NCI-H446 (cell line): ENCODE measurements at places on chromosomes 4 and X.

- no peak for DNase-seq
These were observed 166.1 kb upstream of the KLF8 start for GRCh38 chrX:56066016-56066415.

GRCh38 chr4:102787096-102787881, 26.5 kb upstream of the MANBA start:
- DNase-seq: no peak

- DNase-seq: no peak
These were observed 26.1 kb downstream of the IGSF1 start for GRCh38 chrX:131262738-131263679.

- DNase-seq: no peak
These were observed 79.6 kb downstream of the SMIM20 start for GRCh38 chr4:25993395-25994185.

- DNase-seq: no peak
These were observed 373.1 kb upstream of the GNPDA2 start for GRCh38 chr4:45099471-45099870.

DNA sequence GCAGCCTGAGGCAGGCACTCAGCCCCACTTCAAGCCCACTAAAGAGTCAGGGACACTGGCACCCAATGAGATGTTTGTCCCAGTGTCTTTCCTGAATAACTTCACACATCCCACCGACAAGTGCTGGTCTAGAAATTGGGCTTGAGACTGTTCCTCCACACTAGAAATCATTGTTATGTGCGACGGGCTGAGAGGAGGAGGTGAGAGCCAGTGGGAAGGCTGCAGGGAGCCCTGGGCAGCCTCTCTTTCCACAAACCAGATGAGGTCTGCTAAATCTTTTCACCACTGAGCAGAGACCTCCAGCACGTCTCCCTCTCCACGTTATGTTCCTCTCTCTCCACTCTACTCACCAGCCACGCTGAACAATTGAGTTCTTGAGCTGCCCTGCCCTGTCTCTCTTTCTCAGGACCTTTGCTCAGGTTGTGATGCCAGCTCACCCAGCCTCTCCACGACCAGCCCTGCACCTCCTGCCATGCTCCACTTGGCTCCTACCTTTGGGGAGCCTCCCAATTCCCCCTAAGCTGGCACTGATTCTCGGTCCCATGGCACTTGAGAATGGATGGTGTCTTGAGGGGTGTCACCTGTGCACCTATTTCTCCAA, 8.4 kb downstream of the SCD5 start:
- DNase-seq: no peak

GRCh38 chrX:147602176-147602696, 309.5 kb upstream of the FMR1 start:
- no peak for DNase-seq

GRCh38 chrX:100447655-100448397, 37.8 kb upstream of the PCDH19 start:
- peak; percentile 7 for DNase-seq

DNA sequence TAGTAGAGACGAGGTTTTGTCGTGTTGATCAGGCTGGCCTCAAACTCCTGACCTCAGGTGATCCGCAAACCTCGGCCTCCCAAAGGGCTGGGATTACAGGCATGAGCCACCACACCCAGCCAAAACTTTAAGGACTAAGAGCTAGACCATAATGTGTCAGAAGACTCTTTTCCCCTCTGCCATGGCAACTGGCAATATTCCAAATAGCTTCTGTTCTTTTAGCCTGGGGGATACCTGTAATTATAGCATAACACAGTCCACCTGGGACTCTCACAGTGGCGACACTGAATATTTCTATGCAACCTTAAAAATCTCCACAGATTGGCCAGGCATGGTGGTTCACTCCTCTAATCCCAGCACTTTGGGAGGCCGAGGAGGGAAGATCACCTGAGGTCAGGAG, 45.5 kb upstream of the RBM47 start:
- no peak for DNase-seq

- peak; percentile 91 for DNase-seq
These were observed 2.4 kb downstream of the FRAS1 start for GRCh38 chr4:78059524-78059889.

DNA sequence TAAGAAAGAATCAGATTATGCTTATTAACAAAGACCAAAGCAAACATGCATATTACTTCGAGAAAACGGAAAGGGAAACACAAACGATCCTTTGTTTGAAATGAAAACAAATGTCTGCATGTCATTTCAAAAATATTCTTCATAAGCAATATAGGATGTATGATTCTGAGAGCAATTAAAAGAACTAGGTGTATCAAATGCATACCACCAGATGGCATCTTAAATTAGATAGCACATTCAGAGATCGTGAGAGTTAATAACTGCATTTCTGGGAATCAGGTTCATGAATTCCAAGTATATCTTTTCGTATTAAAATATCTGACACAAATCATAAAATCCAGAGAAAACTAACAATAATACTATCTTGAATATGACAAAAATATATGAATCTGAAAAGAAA, 159.5 kb downstream of the PPP3CA start:
- no peak for DNase-seq

DNA sequence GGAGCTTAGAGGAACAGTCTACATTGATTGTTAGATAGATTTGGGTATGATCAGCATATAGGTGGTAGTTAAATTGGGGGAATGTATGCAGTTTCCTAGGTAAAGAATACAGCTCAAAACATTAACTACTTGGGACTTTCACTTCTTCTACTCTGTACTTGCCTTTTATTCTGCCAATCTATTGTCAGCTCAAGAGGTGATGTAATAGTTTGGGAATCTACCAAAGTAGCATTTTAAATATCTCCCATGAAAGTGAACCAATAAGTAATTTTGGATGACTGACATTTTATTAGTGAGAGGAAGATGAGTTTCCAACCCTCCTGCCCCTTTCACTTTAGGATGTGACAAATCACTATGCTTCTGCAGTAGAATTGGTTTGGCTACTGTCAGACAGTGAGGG, 43.4 kb downstream of the NUDT6 start:
- DNase-seq: no peak

DNA sequence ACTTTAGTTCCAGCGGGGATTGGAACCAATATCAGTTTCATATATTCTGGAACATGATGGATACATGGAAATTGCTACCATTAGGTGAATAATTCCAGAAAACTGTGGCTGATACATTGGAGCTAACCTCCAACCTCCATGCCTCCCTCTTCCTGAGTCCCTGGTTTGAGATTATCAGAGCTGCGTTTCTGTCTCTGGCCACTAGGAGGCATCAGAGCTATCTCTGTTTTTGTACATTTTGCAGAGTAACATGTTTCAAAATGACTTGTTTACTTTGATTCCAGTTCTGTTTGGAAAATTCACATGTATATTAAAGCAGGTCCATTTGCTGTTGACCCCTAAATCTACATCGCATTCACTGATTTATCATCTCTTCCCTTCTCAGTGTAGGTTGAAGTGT, 2.4 kb upstream of the RAB40AL start:
- DNase-seq: no peak

DNA sequence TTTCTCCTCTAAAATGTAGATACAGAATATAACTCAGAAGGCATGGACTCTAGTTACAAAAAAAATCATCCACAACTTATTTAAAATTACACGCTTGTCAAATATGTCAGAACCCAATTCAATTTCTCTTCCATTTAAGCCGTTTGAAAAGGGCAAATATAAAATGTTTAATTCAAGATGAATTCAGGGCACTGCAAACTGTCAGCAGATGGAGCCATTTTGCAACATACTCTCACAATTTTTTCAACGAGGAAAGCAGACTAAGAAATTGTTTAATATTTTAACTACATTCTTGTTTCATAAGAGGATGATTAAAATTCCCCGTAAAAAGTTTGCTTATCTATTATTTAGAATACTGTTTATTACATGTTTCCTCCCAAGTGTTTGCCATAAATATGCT, 321.3 kb upstream of the CPXCR1 start:
- DNase-seq: no peak

- no peak for DNase-seq
These were observed 102.6 kb downstream of the UNC5C start for GRCh38 chr4:95446173-95446572.

- no peak for DNase-seq
These were observed 118.2 kb downstream of the PPP3CA start for GRCh38 chr4:101229116-101229515.

- DNase-seq: no peak
These were observed 63.7 kb upstream of the RPL34 start for GRCh38 chr4:108556588-108557200.

DNA sequence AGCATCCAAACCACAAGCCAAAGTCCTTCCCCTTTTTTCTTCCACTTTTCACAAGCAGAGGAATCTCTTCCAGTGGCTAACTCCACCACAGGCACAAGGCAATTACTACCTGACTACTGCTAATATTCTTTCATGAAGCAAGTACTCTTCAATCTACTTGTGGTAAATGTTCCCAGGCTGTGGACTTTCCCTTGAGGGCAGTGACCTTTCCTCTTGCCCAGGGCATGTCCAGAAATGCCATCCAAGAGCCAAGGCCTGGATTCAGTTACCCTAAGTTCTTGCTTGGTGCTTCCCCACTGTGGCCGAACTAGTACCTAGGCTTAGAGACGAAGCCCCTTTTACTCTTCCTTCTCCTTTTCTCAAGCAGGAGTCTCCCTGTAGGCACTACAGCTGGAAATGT, 400.7 kb downstream of the DCAF12L2 start:
- no peak for DNase-seq

DNA sequence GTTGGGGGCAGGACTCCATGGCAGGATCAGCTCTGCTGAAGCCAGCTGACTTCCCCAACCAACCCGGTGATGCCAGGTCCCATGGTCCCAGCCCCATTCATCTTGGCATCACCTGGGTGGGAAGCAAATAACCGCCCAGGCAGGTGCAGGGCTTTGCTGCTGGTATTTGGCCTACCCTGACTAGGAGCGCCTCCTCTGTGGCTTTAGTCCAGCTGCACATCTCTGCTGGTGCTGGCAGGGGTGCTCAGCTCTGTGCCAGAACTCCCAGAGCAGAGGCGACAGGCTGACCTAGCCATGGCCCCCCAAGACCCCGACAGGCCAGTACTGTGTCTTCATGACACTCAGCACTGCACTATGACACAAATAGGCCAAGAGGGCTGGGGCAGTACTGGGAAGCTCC, 64.4 kb downstream of the STARD8 start:
- no peak for DNase-seq

DNA sequence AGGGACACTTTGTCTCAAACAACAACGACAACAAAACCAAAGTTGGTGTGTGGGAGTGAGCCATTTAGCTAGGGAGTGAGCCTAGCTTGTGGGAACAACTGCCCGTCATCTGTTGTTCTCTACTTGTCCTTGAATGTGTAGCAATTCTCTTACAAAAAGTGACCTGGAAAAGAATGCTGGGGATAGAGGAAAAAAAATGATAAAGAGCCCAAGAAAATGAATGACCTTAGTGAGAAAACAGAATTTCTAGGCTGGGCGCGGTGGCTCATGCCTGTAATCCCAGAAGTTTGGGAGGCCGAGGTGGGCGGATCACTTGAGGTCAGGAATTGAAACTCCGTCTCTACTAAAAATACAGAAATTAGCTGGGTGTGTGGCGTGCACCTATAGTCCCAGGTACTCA, 19.6 kb downstream of the SEPTIN6 start:
- no peak for DNase-seq

GRCh38 chr4:89836897-89837384, at the start of gene SNCA:
Gene SNCA (minus strand): TSS chr4:89837161. CDS start chr4:89835667, 1,494 bp downstream.
- DNase-seq: peak; percentile 82

- DNase-seq: no peak
These were observed 5.8 kb upstream of the UXT start for GRCh38 chrX:47664737-47665136.

DNA sequence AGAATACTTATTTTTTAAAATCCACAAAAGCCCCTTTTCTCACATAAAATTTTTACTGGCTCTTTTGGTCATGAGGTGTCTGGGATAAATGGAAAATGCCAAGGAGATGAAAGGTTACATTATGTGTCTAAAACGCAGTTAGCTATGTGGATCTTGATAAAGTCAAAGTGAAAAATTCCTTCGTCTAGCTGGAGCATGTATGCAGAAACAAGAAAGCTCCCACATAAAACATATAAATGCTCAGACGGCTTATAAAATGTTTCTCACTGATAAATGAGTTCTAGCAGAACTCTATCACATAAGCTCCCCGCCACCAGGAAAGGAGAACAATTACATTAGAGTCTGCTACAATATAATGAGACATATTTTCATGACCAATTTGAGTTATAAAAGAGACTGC, 83.8 kb downstream of the TBC1D9 start:
- DNase-seq: no peak

- DNase-seq: no peak
These were observed 197.2 kb upstream of the CNKSR2 start for GRCh38 chrX:21176921-21177571.

GRCh38 chr4:8391071-8391470, 49.5 kb downstream of the ACOX3 start:
- DNase-seq: no peak

GRCh38 chrX:149628768-149629167, 2.8 kb downstream of the TMEM185A start:
- DNase-seq: no peak

- DNase-seq: no peak
These were observed 25.6 kb upstream of the PRDM8 start for GRCh38 chr4:80171656-80172055.

- DNase-seq: no peak
These were observed 159.6 kb downstream of the TET2 start for GRCh38 chr4:105306158-105306781.

DNA sequence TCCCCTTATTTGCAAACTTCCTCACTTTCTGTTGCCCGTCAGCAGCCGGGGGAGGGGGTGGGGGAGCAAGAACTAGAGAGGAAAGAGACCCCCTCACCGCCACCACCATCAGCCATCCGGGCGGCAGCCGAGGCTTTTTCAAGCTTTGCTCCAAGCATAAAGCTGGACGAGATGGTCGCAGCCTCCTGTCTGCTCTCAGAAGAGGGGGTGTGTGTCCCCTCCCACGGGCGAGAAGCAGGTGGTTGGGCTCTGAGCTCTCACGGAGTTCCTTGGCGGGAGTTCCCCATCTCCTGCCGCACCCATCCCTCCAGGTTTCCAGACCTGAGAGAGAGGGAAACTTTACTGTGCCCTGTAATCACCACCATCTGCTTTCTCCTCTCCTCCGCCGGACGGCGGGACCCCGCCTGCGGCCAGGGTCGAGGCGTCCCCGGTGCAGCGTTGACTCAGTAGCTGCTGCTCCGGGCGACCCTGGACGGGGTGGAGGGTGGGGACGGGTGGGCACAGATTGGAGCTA, 4.7 kb upstream of the ARX start:
- DNase-seq: no peak

- DNase-seq: peak; percentile 23
These were observed 119.1 kb upstream of the CNKSR2 start for GRCh38 chrX:21255032-21255618.
